ENCODE measurements at places on chromosomes 5 and 9.

DNA sequence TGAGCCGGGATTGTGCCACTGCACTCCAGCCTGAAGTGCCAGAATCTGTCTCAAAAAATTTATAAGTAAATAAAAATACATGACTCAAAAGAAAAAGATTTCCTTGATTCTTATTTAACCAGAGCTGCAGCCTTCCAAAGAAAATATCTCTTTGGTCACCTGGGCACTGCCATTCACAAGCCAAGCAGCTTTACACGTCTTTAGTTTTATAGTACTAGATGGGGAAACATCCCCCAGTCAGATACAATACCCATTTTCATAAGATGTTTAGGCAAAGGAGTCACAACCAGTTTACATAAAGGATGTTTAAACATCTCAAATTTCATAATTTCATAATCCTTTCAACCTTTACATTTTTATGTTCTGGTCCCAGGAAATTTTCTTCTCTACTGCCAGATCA is 13.7 kb upstream of the OXCT1 start:
- DNase-seq, result no peak

- DNase-seq, result no peak
Observed at GRCh38 chr5:75526070-75526469, 14.4 kb downstream of the POLK start.

DNA sequence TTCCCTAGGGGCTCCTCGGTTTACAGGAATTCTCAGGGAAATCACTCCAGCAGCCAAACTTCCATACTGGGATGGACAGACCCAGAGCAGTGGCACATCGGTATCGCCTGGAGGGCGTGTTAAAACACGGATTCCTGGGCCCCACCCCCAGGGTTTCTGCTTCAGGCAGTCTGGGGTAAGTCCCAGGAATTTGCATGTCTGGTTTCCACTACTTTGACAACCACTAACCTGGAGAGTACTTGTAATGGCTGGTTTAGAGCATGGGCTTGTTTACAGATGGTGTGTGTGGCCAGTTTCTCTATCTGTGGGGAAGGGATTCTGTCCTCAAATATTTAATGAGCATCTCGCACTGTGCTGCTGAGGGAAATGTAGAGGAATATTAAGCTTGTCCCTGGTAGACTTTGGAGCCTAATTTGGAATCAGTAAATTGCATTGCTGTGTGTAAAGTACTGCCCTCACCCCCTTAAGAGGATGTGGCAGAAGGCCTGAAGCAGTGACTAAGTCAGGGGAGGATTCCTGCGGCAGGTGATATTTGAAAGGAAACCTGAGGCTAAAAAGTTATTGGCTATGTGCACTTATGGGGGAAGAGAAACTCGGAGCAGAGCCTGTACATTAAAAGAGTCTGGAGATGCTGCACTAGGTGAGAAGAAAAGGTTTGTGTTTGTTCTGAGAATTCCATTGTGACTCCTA is 18.6 kb upstream of the TJP2 start:
- DNase-seq, result no peak

- no peak for DNase-seq
Observed at GRCh38 chr5:93886098-93886806, 144.9 kb upstream of the POU5F2 start.

- DNase-seq, result no peak
Observed at GRCh38 chr5:172433071-172433470, 21.3 kb downstream of the SH3PXD2B start.

- DNase-seq, result no peak
Observed at GRCh38 chr9:136865768-136866103, 372 bp downstream of the EDF1 start.

DNA sequence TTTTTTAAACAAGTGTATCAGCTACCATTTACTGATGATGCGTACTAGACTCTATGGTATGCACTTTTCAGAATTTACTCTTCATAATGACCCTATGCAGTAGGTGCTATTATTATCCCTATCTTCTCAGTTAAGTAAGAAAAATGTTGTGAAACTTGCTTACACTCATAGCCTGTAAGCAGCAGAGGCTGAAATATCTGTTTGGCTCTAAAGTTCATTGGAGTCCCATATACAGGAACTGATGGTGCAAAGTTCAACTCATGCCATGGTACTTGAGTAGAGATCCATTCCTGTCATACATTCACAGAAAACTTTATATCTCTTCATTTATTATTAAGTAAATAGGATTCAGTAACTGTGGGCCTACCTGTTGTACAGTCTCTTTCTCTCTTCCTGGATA is 41.4 kb upstream of the CCDC112 start:
- no peak for DNase-seq

GRCh38 chr5:179180061-179180610 is 120.0 kb downstream of the ZNF354C start:
- DNase-seq, result no peak

DNA sequence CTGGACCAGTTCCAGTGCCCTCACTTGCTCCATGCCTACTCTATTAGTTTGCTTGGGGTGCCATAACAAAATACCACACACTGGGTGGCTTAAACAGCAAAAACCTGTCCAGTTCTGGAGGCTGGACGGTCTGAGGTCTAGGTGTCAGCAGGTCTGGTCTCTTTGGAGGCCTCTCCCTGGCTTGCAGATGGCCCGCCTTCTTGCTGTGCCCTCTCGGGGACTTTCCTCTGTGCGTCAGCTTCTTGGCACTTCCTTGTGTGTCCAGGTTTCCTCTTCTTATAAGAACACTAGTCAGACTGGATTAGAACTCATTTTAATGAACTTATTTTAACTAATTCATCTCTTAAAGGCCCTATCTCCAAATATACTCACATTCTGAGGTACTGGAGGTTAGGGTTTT is 97.2 kb downstream of the CARTPT start:
- DNase-seq, result no peak

DNA sequence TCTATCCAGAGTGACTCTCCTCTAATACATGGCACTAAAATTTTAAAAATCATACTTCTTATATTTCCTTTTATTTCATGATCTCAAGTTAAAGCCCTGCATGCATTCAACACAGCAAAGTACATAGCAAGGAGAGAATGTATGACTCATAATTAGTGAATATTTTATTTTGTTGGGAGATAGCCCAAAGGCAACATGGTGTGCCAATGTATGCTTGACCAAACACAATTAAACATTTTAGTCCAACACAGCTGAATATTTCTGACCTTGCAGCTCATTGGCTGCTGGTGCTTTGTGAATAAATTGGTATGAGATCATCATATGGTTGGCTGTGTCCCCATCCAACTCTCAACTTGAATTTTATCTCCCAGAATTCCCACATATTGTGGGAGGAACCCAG is 103.5 kb downstream of the NPR3 start:
- DNase-seq, result no peak

- DNase-seq, result no peak
Observed at GRCh38 chr9:30020161-30020560, 2364.3 kb upstream of the ACO1 start.

GRCh38 chr9:108374626-108375025 is 481.2 kb downstream of the ACTL7B start:
- no peak for DNase-seq

GRCh38 chr5:134577796-134578577 is 52.5 kb downstream of the JADE2 start:
- peak; percentile 83 for DNase-seq

- DNase-seq, result no peak
Observed at GRCh38 chr5:59449905-59450644, 443.5 kb downstream of the PDE4D start.

DNA sequence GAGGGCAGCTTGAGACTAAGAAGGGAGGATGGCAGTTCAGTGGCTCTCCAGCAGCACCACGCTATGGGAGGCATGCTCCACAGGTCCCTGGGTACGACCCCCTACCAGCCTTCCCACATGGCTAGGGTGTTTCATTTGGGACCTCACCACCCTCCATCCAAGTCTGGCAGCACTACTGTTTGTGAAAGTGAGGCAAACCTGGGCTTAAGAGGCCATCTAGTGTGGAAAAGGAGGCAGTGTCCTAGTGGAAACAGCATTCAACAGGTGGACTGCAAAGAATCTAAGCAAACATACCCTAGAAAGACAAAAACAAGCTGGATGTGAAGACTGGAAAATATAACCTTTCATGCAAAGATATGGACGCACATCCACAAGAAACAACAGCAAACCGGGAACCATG is 4.8 kb upstream of the C5orf47 start:
- peak; percentile 45 for DNase-seq

GRCh38 chr5:74107899-74108298 is 481.9 kb downstream of the ARHGEF28 start:
- no peak for DNase-seq

GRCh38 chr5:152938630-152939029 is 533.6 kb upstream of the NMUR2 start:
- DNase-seq, result no peak

- DNase-seq, result no peak
Observed at GRCh38 chr9:111431684-111432083, 52.5 kb downstream of the ECPAS start.

- DNase-seq, result no peak
Observed at GRCh38 chr5:171432076-171432475, 12.6 kb downstream of the FGF18 start.

DNA sequence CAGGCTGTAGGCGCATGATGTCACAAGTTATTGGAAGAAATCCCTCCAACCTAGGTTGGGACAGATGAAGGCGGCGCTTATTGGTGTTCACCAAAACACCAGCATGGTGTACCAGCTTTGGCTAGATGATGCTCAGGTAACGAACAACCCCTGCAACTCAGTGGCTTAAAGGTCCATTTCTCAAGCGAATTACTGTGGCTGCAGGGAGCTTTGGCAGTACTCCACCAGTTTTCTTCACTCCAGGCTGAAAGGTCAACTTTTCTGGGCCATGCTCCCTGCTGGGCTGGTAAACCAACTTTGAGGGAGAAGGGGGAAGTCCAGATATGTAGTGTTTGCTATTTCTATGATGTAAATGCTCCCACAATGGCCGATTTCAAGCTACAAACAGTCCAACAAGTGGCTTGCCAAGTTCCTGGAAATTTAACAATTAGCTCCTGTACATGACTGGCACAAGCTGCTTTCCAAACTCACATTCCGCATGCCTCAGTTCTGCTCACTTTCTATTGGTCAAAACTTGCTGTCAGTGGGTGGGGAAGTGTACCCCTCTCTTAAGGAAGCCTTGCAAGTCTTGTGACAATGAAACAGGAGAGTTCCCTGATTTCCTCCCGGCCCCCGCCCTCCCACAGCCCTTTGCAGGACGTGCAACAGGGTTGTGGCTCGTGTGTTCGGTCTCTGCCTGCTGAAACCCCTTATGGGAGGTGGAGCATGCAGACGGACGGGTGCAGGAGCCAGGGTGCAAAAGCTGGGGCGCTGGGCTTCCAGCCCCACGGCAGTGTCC is 588 bp upstream of the ZBED3 start:
- no peak for DNase-seq

- no peak for DNase-seq
Observed at GRCh38 chr5:43129161-43129560, 8.4 kb downstream of the ZNF131 start.

Data from HEK293T (cell line).